ENCODE measurements at places on chromosomes 2 and 18.

- peaks cover 4% of the 10 kb centered on the region for H3K4me1 ChIP-seq
- no peak for DNase-seq
- peaks cover 19% of the 10 kb centered on the region for H3K27me3 ChIP-seq
- H3K4me3 ChIP-seq: peak within 1 kb of the TSS; percentile 84
- H3K27ac ChIP-seq: peak within 1 kb of the TSS; percentile 89
- no peaks in the 10 kb centered on the region for H3K36me3 ChIP-seq
Measured at GRCh38 chr2:110211938-110212858, at the start of gene MTLN. Gene MTLN, minus strand, starts transcription at chr2:110212547. Its CDS starts 22 bp downstream, at chr2:110212525.

DNA sequence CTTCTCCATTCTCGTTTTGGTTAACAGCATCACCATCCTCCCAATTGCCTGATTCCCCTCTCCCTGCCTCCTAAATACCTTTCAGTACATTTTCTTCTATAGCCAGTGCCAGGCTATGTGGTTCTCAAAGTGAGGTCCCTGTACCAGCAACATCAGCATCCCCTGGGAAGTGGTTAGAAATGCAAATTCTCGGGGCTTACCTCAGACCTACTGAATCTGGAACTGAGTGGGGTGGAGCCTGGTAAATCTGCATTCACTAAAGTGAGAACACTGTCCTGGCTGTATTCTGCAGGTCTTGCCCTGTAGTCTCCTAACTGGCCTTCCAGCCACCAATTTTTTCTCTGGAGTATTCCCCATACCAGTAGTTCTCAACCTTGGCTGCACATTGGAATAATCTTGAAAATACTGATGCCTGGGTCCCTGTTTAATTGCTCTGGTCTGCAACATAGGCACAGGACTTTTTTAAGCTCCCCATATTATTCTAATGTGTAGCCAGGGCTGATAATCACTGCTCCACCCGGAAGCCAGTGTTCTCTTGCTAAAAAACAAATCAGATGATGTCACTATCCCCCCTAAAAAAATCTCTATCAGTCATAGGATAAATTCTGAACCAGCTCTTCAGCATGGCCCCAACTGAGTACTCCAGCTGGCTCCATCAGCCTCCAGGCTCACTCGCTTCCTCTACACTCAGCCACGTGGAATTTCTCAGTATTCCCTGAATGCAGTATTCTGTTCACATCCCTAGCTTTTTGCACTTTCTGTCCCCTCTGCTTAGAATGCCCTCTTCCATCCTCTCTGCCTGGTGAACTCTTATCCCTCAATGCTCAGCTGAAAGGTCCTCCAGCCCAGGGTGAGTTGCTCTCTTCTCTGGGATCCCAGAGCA is 98.4 kb downstream of the CDK15 start:
- H3K27ac ChIP-seq: no peak overlapping the region
- DNase-seq: no peak
- H3K4me1 ChIP-seq: peaks cover 32% of the 10 kb centered on the region
- H3K4me3 ChIP-seq: no peak overlapping the region
- no peaks in the 10 kb centered on the region for H3K27me3 ChIP-seq

- H3K36me3 ChIP-seq: peaks cover 27% of the 10 kb centered on the region
- H3K27me3 ChIP-seq: no peaks in the 10 kb centered on the region
- H3K4me3 ChIP-seq: no peak overlapping the region
- no peak for DNase-seq
Measured at GRCh38 chr18:59354731-59355130, 4.3 kb downstream of the LMAN1 start.

DNA sequence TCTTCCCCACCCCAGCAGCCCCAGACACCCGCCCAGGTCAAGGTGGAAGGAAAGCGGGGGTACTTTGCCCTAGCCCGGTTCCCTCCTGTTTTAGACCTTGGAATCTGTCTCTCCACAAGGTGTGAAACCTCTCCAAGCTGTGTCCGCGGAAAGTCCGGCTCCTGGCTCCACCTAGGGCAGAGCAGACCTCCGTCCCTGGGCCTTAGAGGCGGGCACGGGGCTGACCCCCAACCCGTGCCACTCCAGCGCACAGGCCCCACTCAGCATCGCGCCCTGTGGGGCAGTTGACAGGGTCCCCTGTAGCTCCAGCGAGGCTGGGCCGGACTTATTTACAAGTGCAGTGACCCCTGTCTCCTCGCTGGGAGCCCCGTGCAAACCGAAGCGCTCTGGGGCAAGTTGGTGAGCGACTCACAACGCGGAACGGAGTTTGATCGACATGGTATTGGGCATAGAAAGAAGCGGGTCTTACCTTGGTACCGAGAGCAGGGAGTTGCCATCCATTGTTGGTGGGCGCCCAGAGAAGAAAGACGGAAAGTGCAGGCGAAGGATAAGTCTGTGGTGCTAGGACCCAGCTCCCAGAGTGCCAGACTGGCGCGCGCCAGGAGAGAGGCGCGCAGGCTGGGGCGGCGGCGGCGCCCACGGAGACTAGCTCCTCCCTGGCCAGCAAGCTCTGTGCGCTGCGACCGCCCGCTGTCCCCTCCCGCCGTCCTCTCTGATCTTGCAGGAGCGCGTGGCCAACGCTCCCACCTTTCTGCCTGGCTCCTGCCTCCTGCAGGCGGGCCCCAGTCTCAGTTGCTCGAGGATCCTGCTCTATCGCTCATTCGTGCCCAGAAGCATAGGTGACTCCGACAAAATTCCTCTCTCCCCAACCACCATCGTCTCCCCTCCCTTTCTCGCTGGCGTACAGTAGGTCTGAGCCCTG is at the start of gene SPHKAP:
Gene SPHKAP, minus strand, starts transcription at position 590 of the 922 bp plus-strand sequence. Its CDS starts 89 bp downstream, at position 501.
- peaks cover 4% of the 10 kb centered on the region for H3K4me1 ChIP-seq
- DNase-seq: no peak
- no peak within 1 kb of the TSS for H3K27ac ChIP-seq
- H3K36me3 ChIP-seq: no peaks in the 10 kb centered on the region
- H3K4me3 ChIP-seq: peak within 1 kb of the TSS; percentile 52

GRCh38 chr2:50955081-50955480 is 76.9 kb downstream of the NRXN1 start:
- no peaks in the 10 kb centered on the region for H3K36me3 ChIP-seq
- no peaks in the 10 kb centered on the region for H3K27me3 ChIP-seq
- no peak overlapping the region for H3K27ac ChIP-seq
- peaks cover 25% of the 10 kb centered on the region for H3K4me1 ChIP-seq
- DNase-seq: no peak
- H3K4me3 ChIP-seq: no peak overlapping the region

- no peak overlapping the region for H3K4me3 ChIP-seq
- H3K4me1 ChIP-seq: peaks cover 20% of the 10 kb centered on the region
- H3K27me3 ChIP-seq: no peaks in the 10 kb centered on the region
- no peaks in the 10 kb centered on the region for H3K36me3 ChIP-seq
- H3K27ac ChIP-seq: no peak overlapping the region
Measured at GRCh38 chr2:209471037-209471436, 47.2 kb downstream of the MAP2 start.

DNA sequence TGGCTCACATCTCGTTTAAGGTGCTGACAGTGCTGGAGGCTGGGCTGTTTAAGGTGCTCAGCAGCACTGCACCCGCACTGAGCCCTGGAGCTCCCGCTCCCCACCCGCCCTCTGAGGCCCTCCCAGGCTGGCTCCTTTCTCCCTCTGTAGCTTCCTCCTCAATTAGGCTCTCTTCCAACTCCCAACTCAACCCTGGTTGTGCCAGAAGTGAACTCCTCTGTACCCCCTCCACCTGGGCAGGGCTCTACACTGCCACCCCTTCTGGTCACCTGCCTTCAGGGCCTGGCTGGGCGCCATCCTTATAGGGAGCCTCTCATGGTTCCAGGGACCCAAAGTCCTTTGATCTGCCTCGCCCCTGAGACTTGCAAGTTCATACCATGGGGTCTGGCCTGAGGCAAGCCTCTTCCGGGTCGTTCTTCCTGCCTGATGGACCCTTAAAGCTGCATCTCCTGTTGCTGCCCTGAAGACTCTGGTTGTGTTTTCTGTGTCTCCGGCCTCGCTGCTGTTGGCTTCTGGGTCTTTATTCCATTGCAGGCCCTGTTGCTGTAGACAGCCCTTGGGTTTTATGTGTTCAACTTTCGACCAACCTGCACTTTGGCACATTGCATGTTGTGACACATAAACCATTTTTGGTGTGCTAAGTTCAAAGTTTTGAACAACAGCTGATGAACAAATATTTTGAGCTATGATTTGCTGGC is 199.6 kb downstream of the LDLRAD4 start:
- no peaks in the 10 kb centered on the region for H3K36me3 ChIP-seq
- no peaks in the 10 kb centered on the region for H3K4me1 ChIP-seq
- no peak for DNase-seq
- no peak overlapping the region for H3K4me3 ChIP-seq
- H3K27me3 ChIP-seq: no peaks in the 10 kb centered on the region

DNA sequence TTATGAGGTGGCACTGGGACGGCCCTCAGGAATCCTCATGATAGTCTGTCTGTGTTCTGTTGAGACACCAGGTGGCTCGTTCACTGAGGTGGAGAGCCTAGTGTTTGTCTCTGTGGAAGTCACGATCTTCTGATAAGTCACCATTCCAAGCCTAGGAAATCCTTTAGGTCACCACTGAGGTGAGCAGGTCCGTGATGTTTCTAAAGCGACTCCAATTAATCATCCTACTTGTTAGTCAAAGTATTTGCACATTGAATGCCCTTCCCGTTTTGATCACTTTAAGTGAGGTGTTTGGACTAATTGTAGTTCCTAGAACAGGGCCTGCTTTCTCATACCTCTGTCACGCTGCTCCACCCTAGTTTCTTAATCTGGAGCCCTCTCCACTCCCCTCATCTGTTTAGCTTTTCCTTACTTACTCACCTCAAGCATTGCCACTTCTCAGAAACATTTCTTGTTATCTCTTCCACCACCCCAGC is 28.0 kb upstream of the DSG3 start:
- no peaks in the 10 kb centered on the region for H3K4me1 ChIP-seq
- H3K27ac ChIP-seq: no peak overlapping the region
- no peak overlapping the region for H3K4me3 ChIP-seq

- DNase-seq: no peak
- no peak overlapping the region for H3K27ac ChIP-seq
- H3K36me3 ChIP-seq: no peaks in the 10 kb centered on the region
- H3K4me3 ChIP-seq: no peak overlapping the region
- H3K27me3 ChIP-seq: no peaks in the 10 kb centered on the region
- H3K4me1 ChIP-seq: peaks cover 6% of the 10 kb centered on the region
Measured at GRCh38 chr2:140354544-140354943, 1574.4 kb upstream of the NXPH2 start.

DNA sequence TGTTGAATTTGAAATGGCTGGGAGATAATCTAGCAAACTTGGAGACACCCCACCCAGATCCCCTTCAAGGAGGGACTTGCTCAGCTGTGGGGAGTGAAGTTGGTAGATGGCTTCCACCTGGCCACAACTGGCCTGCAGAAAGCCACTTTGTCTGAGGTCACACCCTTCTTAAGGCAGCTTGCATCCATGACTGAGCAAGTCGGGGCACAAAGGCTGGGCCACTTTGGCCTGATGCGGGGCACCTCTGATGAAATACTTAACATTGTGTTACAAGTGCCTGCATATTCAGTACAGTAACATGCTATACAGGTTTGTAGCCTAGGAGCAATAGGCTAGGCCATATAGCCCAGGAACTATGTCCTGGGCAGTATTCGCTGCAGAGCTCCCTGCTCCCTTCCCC is 13.4 kb upstream of the RPL37A start:
- H3K27me3 ChIP-seq: no peaks in the 10 kb centered on the region
- no peak overlapping the region for H3K27ac ChIP-seq
- H3K36me3 ChIP-seq: peaks cover 20% of the 10 kb centered on the region
- no peak for DNase-seq
- H3K4me1 ChIP-seq: peaks cover 9% of the 10 kb centered on the region

DNA sequence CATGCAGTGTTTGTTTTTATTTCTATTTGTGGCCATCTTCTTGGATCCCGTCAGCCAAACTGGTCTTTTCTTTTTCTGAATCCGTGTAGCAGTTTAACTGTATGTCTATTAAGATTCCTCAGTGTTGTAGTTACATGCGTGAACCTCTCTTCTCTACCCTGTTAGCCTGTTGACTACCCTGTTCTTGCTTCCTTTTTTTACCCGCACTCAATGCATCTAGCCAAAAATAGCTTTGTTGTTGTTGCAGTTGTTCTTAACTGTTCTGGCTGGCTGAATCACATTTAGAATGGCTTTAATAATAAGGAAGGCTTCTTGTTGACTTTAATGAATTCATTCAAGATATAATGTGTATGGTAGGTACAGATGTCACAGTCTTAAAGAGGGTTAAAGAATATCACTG is 137.1 kb downstream of the LCLAT1 start:
- no peaks in the 10 kb centered on the region for H3K27me3 ChIP-seq
- no peaks in the 10 kb centered on the region for H3K4me1 ChIP-seq
- no peak overlapping the region for H3K4me3 ChIP-seq
- peaks cover 14% of the 10 kb centered on the region for H3K36me3 ChIP-seq
- DNase-seq: no peak
- H3K27ac ChIP-seq: no peak overlapping the region

- no peak for DNase-seq
- H3K27ac ChIP-seq: no peak overlapping the region
- peaks cover 4% of the 10 kb centered on the region for H3K27me3 ChIP-seq
- H3K36me3 ChIP-seq: no peaks in the 10 kb centered on the region
- no peak overlapping the region for H3K4me3 ChIP-seq
Measured at GRCh38 chr18:76996429-76996828, 136.2 kb downstream of the MBP start.

DNA sequence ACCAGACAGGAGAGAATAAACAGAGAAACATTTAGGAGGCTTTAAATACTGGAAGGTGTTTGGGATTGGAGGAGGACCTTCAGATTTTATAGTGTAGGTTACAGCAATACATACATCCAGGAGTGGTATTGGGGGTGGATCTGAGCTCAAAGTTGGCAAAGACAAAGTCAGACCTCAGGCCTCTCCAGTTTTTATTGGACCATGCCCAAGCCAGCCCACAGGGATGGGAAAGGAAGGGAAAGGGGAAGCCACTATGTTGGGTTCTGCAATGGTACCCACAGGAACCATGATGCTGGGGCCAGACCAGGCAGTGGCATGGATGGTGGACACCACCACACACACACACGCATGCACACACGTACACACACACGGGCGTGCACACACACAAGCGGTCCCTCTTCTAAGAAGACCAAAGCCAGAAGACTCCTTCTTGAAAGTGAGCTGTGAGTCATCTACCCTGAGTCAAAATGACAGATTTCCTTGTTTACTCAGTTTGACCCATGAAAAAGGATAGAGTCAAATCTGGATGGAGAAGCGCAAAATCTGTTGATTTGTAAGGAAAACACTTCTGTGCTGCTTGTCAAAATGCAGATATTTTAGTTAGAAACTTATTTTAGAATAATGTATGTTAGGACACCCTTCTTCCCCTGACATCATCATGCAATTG is 87.9 kb downstream of the TRABD2A start:
- no peaks in the 10 kb centered on the region for H3K27me3 ChIP-seq
- H3K27ac ChIP-seq: no peak overlapping the region
- no peak for DNase-seq
- no peak overlapping the region for H3K4me3 ChIP-seq
- H3K36me3 ChIP-seq: no peaks in the 10 kb centered on the region

GRCh38 chr2:120447127-120447785 is 101.3 kb downstream of the INHBB start:
- H3K4me1 ChIP-seq: peaks cover 9% of the 10 kb centered on the region
- no peak overlapping the region for H3K4me3 ChIP-seq
- peaks cover 39% of the 10 kb centered on the region for H3K27me3 ChIP-seq
- no peaks in the 10 kb centered on the region for H3K36me3 ChIP-seq
- DNase-seq: no peak

- no peaks in the 10 kb centered on the region for H3K27me3 ChIP-seq
- no peak for DNase-seq
- no peak overlapping the region for H3K4me3 ChIP-seq
- H3K36me3 ChIP-seq: no peaks in the 10 kb centered on the region
Measured at GRCh38 chr2:78861546-78861945, 164.0 kb upstream of the REG3G start.

GRCh38 chr2:225233234-225233633 is 166.3 kb upstream of the NYAP2 start:
- H3K36me3 ChIP-seq: no peaks in the 10 kb centered on the region
- no peak for DNase-seq
- no peaks in the 10 kb centered on the region for H3K4me1 ChIP-seq
- H3K27ac ChIP-seq: no peak overlapping the region
- no peaks in the 10 kb centered on the region for H3K27me3 ChIP-seq

All from mesothelial cell of epicardium (in vitro differentiated cells).